Left renal pelvis (tissue), 4 donors: ENCODE measurements at places on chromosomes 3 and 15. TPM values are rescaled to one million over a fixed set of nuclear protein-coding genes. Genes with fewer than 3 reads are reported as not detected.

The ERC2 gene
- polyA plus RNA-seq: 5.3 TPM

The PLA2G4D gene
- not detected for polyA plus RNA-seq

DNA sequence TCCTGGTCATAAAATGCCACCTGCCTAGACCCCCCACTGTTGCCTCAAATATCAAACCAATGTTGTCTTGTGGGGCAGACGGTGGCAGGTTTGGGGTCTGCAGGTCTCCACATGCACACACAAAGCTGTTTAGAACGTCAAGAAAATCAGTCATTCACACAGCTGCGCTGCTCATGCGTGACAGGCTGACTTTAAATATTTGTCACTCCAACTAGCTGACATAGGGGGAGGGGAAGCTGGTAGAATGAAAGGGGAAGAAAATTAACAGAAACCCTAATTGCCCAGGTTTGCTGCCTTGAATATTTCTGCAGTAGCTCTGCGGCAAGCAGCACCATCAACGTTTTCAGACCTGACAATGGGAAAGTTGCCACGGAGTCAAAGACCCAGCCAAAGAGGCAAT lies 201.8 kb downstream of the ABHD5 start:
- DNase-seq: no peak

- DNase-seq: no peak
These were observed 404.6 kb upstream of the C2CD4B start for GRCh38 chr15:62569460-62570404.

- no peak for DNase-seq
These were observed 533 bp upstream of the SMAD3 start for GRCh38 chr15:67064607-67065530.

DNA sequence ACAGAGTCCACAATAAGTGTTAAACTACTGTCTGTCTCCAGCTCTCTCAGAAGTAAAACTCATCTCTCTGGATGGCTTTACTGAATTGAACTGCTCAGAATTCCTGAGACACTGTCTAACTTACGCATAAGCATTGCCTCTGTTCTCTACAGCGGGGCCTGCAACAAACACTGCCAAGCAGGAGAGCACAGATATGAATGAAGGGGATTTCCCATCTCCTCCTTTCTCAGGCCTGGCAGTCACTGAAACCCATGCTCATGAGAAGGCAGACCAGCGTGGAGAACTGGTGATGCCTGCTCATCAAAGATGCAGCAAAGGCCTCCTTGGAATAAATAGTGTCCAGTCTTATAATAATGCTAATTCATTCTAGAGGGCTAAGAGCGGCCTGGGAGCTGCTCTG lies 10.3 kb downstream of the RASGRP1 start:
- no peak for DNase-seq
